ENCODE measurements at places on chromosomes 6 and 20.

- DNase-seq = peak; percentile 42
These were observed 98.9 kb upstream of the ENPP5 start for GRCh38 chr6:46269447-46270229.

DNA sequence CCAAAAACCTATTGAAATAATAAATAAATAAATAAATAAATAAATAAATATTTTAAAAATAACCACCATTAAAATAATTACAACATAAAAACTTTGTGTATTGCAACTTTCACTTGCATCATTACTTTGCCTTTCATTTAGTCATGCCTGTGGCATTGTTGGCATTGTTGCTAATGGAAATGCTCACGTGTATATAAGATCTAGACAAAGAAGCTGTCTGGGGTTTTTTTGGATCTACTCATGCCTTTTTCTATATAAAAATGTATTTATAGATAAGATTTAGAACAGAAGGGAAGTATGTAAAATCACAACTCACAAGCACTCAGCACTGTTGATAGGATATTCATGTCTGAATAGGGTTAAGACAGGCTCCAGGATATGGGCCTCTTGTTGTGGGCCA lies 27.9 kb downstream of the GFRA4 start:
- no peak for DNase-seq

DNA sequence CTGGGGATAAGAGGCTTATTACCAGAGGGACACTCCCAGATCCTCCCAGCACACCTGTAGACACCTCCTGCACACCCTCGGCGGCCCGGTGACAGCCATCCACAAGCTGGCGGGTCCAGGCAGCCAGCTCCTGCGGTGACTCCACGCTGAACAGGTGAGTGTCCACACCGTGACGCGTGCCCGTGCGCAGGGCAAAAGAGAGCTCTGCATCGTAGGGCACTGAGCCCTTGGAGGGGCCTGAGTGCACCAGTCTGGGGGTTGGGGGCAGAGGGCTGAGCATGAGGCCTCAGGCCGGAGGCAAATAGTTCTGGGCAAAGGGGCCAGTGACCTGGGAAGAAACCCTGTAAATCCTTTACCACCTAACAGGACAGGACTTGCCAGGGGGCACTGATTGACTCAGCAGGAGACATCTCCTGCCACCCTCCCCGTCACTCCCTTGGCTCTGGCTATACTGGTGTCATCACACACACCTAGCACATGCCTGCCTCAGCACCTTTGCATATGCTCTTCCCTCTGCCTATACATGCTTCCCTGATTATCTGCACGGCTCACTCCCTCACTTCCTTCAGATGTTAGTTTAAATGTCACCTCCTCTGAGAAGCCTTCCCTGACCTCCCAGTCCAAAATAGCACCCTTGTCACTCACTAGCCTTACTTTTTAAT lies 8.9 kb upstream of the CDK5RAP1 start:
- DNase-seq = no peak

DNA sequence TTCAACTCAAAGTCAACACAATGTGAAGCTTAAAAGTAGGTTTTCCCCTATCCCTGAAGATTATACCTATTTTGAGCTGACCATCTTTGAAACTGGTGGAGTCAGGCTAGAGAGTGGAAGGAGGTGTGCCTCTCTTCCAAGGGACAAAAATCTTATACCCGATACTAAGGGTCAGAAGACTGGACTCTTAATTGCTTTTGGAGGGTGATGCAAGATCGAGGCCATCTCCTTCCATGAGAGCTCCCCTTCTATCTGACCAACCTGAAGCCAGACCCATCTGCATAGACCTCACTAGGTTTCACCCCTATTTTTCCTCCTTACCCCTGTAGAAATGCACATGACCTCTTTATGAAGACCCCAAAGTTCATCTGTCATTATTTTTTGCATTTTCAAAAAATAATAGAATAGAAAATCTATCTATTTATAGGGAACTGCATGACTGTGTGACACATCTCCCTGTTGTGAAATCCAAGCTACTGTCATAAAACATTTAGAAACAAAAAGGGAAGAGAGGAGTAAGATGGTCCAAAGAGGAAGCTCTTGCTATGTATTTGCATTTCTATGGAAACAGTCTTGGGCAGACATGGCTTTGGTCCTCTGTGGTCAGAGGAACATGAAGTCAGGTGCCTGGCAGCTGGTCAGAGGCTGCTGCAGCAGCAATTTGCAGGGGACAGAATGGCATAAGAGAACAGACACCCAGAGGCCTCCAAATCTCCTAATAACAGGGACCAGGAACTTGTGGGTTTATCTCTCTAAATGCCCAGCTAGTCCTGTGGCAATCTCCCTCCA lies 349.2 kb downstream of the MAFB start:
- DNase-seq = peak; percentile 49

All from femur (tissue), 1 donor.